ENCODE measurements at places on chromosomes 12 and 14. TPM values are rescaled to one million over a fixed set of nuclear protein-coding genes. Genes with fewer than 3 reads are reported as not detected.

DNA sequence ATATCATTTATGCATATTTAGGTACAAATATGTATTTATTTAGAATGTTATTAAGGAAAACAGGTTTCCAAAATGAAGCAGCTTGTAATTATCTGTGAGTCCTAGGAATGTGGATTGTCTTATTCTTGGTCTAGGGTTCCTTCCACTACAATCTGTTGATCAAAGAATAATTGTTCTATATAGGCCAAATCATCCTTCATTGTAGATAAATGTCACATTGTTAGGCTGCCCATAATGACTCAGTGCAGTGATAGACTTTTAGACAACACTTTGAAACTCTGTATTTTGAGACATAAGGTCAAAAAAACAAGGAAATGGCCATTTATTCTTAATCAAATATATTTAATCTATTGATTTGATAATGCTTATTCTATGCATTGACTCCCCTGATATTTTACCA lies 283.0 kb downstream of the ACSS3 start:
- no peaks in the 10 kb centered on the region for H3K36me3 ChIP-seq
- DNase-seq = no peak
- H3K4me1 ChIP-seq = no peaks in the 10 kb centered on the region
- H3K4me3 ChIP-seq = no peak overlapping the region

- H3K27me3 ChIP-seq = no peaks in the 10 kb centered on the region
- no peak overlapping the region for H3K4me3 ChIP-seq
- no peak overlapping the region for H3K27ac ChIP-seq
- peaks cover 2% of the 10 kb centered on the region for H3K36me3 ChIP-seq
These were observed 12.4 kb downstream of the ZBTB1 start for GRCh38 chr14:64516969-64517368.

- H3K27me3 ChIP-seq = no peaks in the 10 kb centered on the region
- DNase-seq = no peak
- H3K4me3 ChIP-seq = no peak overlapping the region
- H3K36me3 ChIP-seq = peaks cover 4% of the 10 kb centered on the region
These were observed 11.9 kb downstream of the NAA25 start for GRCh38 chr12:112096667-112097066.

DNA sequence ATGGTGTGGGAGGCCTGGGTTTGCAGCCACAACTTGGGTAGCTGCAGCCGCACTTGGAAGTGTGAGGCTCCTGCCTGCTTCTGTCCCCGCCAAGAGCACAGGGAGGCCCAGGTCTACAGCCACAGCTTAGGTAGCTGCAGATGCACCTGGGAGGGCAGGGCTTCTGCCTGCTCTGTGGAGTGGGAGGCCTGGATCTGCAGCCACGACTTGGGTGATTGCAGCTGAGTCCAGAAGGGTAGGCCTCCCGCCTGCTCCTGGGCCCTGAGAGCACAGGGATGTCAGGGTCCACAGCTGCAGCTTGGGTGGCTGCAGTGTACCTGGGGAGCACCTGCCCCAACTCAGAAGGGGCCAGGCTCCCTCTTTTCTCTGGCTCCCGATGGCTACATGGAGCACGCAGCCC lies 287.3 kb downstream of the AEBP2 start:
- H3K4me3 ChIP-seq = no peak overlapping the region
- DNase-seq = no peak
- peaks cover 3% of the 10 kb centered on the region for H3K4me1 ChIP-seq

DNA sequence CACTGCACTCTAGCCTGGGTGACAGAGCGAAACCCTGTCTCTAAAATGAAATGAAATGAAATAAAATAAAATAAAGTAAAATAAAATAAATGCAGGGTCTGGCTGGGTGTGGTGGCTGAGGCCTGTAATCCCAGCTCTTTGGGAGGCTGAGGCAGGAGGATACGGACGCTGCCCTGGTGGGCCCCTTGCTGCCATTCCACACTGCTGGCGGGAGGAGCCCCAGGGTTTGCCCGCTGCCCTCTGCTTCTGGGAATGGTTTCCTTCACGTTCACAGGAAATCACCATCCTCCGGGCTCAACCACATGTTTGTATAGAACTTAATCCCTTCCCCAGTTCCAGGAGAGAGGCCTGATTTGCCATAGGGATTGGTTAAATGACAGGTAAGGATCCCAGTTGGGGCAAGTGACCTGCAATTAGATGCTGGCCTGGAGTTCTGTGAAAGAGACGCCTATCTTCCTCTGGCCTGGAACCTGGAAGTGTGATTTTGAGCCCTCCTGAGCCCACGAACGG lies 29.3 kb downstream of the CALM1 start:
- no peak overlapping the region for H3K27ac ChIP-seq
- H3K4me1 ChIP-seq = no peaks in the 10 kb centered on the region
- H3K27me3 ChIP-seq = no peaks in the 10 kb centered on the region
- DNase-seq = no peak
- H3K36me3 ChIP-seq = no peaks in the 10 kb centered on the region
- no peak overlapping the region for H3K4me3 ChIP-seq

GRCh38 chr12:24815114-24815423 lies 133.8 kb downstream of the BCAT1 start:
- no peaks in the 10 kb centered on the region for H3K4me1 ChIP-seq
- H3K27me3 ChIP-seq = no peaks in the 10 kb centered on the region
- H3K4me3 ChIP-seq = no peak overlapping the region
- no peak for DNase-seq
- no peak overlapping the region for H3K27ac ChIP-seq
- H3K36me3 ChIP-seq = no peaks in the 10 kb centered on the region

DNA sequence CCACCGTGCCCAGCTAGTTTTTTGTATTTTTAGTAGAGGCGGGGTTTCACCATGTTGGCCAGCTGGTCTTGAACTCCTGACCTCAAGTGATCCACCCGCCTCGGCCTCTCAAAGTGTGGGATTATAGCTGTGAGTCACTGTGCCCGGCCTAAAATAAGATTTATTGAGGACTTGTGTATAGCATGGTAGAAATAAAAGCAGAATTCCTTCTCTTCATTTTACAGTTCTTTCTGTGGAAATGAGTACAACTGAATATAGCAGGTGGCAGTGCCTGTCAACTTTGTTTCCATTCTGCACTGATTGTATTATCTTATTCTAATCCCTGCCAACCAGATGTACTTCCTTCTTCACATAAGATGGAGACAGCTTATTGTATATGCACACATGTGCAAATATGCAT lies 41.0 kb downstream of the DIP2B start:
- no peaks in the 10 kb centered on the region for H3K36me3 ChIP-seq
- no peak for DNase-seq
- H3K4me1 ChIP-seq = no peaks in the 10 kb centered on the region

GRCh38 chr12:81942594-81942993 lies 183.4 kb upstream of the PPFIA2 start:
- no peak overlapping the region for H3K27ac ChIP-seq
- H3K27me3 ChIP-seq = no peaks in the 10 kb centered on the region
- no peaks in the 10 kb centered on the region for H3K4me1 ChIP-seq
- H3K36me3 ChIP-seq = no peaks in the 10 kb centered on the region

DNA sequence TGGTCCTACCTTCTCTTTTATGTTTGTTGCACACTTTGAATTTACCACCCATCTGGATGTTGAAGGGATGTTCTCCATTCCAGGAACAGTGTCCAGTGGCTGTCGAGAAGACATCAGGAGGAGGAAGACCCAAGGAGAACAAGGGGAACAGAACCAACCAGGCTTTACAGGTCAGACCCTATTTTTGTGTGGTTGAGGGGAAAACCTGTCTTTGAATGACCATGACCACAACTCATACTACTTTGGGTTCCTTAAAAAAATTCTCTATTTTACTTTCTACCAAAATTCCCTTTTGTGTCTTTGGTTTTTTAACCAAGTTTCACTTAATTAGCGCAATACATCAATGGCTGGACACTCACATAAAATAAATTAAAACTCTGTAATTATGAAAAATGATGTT lies 78.7 kb downstream of the PLXNC1 start:
- DNase-seq = no peak
- no peak overlapping the region for H3K27ac ChIP-seq
- no peaks in the 10 kb centered on the region for H3K27me3 ChIP-seq
- no peaks in the 10 kb centered on the region for H3K36me3 ChIP-seq

DNA sequence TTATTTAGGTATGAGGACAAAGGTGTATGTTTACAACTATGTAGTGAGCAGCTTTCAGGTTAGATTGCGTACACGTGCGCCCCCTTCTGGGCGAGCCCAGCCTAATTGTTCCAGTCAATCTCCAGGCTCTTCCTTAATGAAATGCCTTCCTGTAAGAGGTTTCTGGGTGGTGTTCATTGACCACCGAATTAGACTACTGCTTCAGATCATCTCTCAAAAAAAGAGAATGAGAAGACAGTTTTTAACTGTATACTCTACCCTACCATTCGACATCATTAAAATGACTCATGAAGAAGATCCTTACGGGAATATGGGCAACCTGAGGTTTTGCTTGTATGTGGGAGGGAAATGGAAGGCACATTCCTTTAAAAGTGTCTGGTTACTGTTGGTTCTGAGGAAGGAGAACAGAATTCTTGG lies 2.1 kb downstream of the LUM start:
- H3K27ac ChIP-seq = no peak overlapping the region
- no peaks in the 10 kb centered on the region for H3K4me1 ChIP-seq
- peak; percentile 68 for DNase-seq

GRCh38 chr14:73383356-73383755 lies 75.0 kb downstream of the NUMB start:
- no peak for DNase-seq
- no peaks in the 10 kb centered on the region for H3K4me1 ChIP-seq
- no peak overlapping the region for H3K27ac ChIP-seq
- H3K4me3 ChIP-seq = no peak overlapping the region

DNA sequence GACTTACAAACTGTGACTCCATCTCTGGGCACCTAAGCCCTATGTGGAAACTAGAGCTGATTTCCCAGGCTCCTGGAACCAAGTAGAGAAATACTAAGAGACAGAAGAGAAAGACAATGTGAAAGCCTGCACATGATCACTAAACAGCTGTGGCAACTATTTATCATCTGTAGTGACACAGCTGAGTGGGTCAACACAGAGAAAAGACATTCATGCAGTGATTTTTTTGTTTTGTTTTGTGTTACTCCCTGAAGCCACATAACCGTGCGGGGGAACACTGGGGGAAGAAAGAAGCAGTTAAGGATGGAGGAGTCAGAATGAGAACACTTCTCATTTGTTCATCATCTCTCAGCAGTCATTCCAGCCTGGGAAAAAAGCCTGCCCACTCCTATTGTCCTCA lies 1.5 kb downstream of the PRR4 start:
- no peaks in the 10 kb centered on the region for H3K36me3 ChIP-seq
- DNase-seq = no peak
- H3K27ac ChIP-seq = no peak overlapping the region
- H3K4me3 ChIP-seq = no peak overlapping the region

GRCh38 chr12:2307550-2307949 lies 254.8 kb downstream of the CACNA1C start:
- peaks cover 51% of the 10 kb centered on the region for H3K4me1 ChIP-seq
- no peaks in the 10 kb centered on the region for H3K27me3 ChIP-seq
- no peak overlapping the region for H3K4me3 ChIP-seq

DNA sequence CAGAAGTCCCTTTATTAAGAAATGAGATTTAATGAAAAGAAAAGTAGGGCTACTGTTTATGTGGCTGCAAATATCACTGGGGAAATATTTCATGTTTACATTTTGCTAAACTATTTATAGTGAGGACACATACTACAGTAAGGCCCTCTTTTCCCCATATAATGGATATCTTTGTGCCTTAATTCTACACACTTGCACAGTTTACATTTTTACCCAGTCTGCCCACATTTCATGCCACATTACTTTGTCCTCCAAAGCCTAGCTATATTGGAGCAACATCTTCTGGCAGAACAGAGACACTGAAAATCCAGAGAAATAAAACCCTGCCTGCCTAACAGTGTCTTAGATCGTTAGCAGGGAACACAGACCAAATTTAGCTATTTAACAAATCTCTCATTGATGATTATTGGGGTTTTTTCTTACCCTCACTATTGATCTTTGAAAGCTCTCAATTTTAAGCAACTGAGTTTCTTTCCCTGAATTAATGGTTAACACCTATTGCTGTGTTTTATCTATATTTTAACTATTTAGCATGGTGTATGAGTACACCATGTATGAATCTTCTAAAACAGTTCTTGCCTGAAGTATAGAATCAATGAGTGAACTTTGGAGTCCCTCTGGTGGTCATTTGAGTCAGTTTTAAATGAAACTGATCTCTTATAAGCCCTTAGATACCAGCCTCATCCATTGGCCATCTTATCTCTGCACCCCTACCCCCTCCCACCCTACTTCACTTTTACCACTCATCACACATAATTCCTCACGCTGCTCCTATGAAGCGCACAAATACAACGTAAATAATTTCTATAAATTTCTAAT lies 170.2 kb downstream of the BCAT1 start:
- H3K36me3 ChIP-seq = no peaks in the 10 kb centered on the region
- H3K4me1 ChIP-seq = no peaks in the 10 kb centered on the region
- no peak for DNase-seq
- H3K27me3 ChIP-seq = no peaks in the 10 kb centered on the region
- no peak overlapping the region for H3K4me3 ChIP-seq
- H3K27ac ChIP-seq = no peak overlapping the region

- H3K27me3 ChIP-seq = no peaks in the 10 kb centered on the region
- no peak overlapping the region for H3K4me3 ChIP-seq
- H3K27ac ChIP-seq = no peak overlapping the region
- H3K36me3 ChIP-seq = no peaks in the 10 kb centered on the region
- H3K4me1 ChIP-seq = no peaks in the 10 kb centered on the region
These were observed 156.8 kb upstream of the TMEM260 start for GRCh38 chr14:56422703-56423213.

DNA sequence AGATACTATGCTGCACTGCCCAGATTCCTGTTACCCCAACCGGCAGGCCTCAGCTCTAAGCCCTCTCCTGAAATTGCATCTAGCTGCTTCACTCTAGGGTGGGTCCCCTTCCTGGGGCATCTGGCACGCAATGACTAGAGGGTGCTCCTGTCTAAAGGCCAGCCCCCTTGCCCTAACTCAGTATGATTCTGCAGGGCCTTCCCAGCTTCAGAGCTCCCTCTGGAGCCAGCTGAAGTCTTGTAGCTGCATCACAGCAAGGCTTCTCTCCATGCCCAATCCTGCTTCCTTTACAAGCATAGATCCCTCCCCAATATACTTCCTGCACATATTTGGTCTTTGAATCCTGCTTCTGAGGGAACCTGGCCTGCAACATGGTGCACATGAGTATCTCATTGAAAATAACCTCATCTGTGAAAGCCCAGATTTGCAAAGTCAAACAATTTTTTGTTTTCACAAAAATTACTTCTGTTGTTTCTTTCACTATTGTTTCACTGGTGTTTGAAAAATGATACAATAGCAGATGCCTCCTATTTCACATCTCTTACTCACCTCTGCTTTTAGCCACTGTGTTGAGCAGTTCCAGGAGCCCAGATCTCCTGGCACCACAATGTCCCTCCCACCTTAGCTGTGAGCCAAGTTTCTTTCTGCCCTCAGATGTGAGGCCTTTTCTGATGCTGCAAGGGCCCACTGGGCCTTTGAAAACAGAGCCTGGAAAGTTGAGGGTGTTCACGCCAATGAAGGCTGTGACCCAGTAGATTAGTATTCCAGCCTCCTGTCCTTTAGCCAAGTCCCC lies 169.5 kb upstream of the EGLN3 start:
- no peaks in the 10 kb centered on the region for H3K36me3 ChIP-seq
- H3K4me1 ChIP-seq = no peaks in the 10 kb centered on the region
- no peak for DNase-seq
- H3K27ac ChIP-seq = no peak overlapping the region
- H3K4me3 ChIP-seq = no peak overlapping the region
- H3K27me3 ChIP-seq = no peaks in the 10 kb centered on the region

GRCh38 chr12:30144777-30145683 lies 361.3 kb upstream of the TMTC1 start:
- no peak for DNase-seq
- peaks cover 4% of the 10 kb centered on the region for H3K4me1 ChIP-seq
- H3K36me3 ChIP-seq = no peaks in the 10 kb centered on the region
- H3K4me3 ChIP-seq = no peak overlapping the region
- H3K27ac ChIP-seq = no peak overlapping the region

The KRT6C gene
- total RNA-seq = not detected

The BAZ2A gene
- 118 TPM for total RNA-seq

The IRAK3 gene
- 35.9 TPM for total RNA-seq

The GPR132 gene
- total RNA-seq = not detected

The TXNDC16 gene
- 1.8 TPM for total RNA-seq

All from ascending aorta (tissue), 2 donors.